ENCODE measurements at places on chromosomes 3 and 15. TPM values are rescaled to one million over a fixed set of nuclear protein-coding genes. Genes with fewer than 3 reads are reported as not detected.

GRCh38 chr3:133016838-133017309 is 21.3 kb upstream of the TMEM108 start:
- no peak for DNase-seq

GRCh38 chr3:4709341-4709740 is 216.2 kb downstream of the ITPR1 start:
- no peak for DNase-seq

- DNase-seq = no peak
Measured at GRCh38 chr3:112175037-112175436, 42.0 kb upstream of the GCSAM start.

GRCh38 chr3:45084361-45084760 is 58.3 kb downstream of the CLEC3B start:
- DNase-seq = no peak

GRCh38 chr3:117928836-117929235 is 1105.8 kb downstream of the IGSF11 start:
- DNase-seq = no peak

GRCh38 chr3:197257711-197258110 is 40.7 kb downstream of the DLG1 start:
- no peak for DNase-seq

DNA sequence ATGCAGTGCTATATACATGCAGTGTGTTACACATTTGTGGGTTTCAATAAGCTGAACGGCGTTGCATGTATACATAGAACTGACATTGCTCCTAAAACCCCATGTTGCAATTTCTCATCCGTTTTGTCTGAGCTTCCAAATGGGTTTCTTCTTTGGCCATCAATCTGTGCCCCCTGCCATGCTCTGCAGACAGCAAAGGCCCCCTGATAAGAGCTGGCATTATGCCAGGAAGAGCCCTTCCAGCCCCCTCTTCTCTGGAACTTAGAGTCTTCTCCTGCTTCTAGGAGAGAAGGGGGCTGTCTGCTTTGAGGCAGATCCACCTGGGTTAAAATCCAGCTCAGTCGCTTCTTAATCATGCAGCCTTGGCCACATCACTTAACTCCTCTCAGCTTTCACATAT is 254.0 kb downstream of the SLCO3A1 start:
- DNase-seq = no peak

DNA sequence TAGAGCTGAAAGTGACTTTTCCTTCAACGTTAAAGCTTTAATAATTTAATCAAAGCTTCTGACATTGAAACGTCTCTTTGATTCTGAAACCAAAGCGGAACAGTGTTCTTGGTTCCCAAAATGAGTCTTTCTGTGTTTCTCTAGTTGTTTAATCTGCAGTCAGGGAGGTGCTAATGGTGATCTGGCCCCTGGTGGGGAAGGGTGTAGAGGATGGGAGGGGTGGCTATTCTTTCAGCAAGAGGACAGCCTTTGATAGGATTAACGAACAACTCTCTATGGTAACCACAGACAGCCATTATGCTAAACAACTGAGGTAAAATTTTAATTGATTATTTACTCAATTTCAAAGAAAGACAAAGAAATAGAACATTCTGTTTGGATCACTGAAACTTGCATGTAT is 79.9 kb upstream of the CADPS start:
- DNase-seq = no peak

GRCh38 chr3:24972491-24972890 is 455.6 kb upstream of the RARB start:
- no peak for DNase-seq

DNA sequence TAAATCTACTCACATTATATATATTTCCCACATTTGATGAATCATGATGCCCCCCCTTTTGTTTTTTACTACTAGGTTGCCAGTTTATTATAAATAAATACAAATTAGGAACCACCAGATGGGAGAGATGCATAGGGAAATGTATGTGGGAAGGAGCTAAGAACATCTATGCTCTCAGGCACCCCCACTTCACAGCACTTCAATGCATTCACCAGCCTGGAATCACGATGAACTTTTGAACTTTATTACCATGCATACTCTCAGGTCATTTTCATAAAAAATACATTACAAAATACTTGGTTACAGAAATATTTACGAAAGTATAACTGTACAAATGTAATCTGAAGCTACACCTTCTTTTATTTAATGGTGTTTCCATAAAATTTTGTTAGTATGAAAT is 988.0 kb upstream of the EPHA6 start:
- DNase-seq = no peak

- DNase-seq = no peak
Measured at GRCh38 chr15:98844261-98844660, 163.3 kb downstream of the PGPEP1L start.

DNA sequence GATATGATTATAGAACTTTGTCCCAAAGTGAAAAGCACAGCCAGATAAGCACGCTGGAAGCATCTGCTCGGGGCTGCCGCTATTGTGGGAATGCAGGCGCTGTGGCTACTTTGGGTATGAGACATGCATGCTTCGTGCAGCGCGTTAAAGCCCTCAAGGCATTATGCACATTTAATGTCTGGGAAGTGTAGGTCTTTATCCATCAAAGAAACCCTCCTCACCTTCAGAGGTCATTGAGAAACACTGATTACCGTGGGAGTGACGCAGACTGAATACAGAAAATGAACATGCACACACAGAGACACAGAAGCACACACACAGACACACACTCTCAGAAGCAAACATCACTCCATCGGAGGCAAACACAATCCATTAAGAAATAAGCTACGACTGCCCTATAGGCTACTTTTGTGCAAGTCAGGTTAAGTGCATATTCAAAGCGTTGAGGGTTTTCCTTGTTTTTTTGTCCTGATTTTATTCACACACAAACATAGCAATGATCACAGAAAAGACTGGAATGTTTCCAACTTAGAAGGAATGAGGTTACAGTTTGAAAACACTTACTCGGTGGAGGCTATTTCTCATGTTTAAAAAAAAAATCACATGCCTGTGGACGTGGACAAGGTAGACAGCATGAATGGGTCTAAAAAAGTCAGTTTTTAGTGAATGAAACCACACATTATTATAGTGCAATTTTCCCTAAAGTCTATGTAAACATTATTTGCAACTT is 68.5 kb downstream of the PLCH1 start:
- DNase-seq = peak; percentile 55

- peak; percentile 31 for DNase-seq
Measured at GRCh38 chr15:45790325-45790943, 155.6 kb downstream of the SQOR start.

GRCh38 chr15:70859322-70859908 is 5.5 kb upstream of the LARP6 start:
- DNase-seq = peak; percentile 40

GRCh38 chr15:87582169-87582568 is 674.4 kb downstream of the NTRK3 start:
- no peak for DNase-seq

GRCh38 chr3:109384164-109384563 is 46.8 kb upstream of the DPPA4 start:
- DNase-seq = no peak

- no peak for DNase-seq
Measured at GRCh38 chr15:72098040-72098439, 19.9 kb downstream of the MYO9A start.

- no peak for DNase-seq
Measured at GRCh38 chr3:7740458-7740857, 761.2 kb upstream of the LMCD1 start.

GRCh38 chr3:181292984-181293383 is 303.4 kb upstream of the DNAJC19 start:
- no peak for DNase-seq

- DNase-seq = no peak
Measured at GRCh38 chr3:179168918-179169317, 20.8 kb downstream of the PIK3CA start.

DNA sequence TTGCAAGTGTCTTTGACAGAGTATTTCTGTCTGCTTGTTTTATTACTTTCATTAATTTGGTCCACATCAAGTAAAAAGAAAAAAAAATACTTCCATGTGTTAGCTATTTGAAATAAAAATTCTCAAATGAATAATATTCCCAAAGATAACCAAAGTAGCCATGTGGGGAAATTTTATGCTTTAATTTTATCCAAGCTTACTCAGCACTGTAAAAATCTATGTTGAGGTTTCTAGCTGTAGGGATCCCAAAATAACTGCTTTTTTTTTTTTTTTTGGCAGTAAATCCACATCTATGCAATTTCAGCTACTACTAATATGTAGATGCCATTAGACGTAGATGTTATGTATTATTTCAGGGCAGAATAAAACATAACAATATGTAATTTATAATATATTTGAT is 35.4 kb upstream of the CNTN6 start:
- no peak for DNase-seq

GRCh38 chr15:56672721-56673120 is 60.6 kb downstream of the ZNF280D start:
- no peak for DNase-seq

GRCh38 chr15:89400782-89401545 is 66.3 kb upstream of the POLG start:
- no peak for DNase-seq

DNA sequence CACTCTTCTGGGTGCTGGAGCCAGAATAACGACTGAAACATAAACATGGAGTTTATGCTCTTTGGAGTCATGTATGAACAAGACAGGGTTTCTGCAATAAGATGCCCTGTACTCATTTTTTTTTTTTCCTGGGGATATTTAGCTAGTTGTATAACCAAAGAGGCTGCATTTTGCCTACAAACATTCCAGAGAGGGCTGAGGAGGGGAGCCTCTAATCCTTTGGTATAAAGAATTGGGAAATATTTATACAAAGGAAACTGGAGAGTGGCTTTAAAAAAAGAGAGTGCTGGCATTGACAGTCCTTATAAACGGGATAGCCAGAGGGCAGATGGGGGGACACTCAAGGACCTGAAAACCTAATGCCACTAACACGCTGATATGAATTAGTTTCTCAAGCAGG is 32.4 kb upstream of the GAP43 start:
- no peak for DNase-seq

DNA sequence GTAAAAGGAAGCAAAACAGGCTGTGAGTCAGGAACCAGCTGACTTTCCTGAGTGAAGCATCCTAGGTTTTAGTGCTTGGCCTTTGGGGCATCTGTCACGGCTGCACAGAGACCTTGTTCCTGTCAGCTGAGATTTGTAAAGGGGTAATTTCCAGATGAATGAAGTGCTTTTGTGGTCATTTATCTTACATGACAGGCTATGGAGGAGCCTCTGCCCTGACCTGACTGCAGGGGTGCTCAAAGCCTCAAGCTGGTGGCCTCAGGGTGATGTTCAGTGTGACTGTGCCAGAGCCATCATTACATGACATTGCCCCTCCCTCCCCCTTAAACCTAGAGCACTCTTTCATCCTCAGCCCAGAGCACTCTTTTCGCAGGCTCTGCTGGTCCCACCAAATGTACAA is 132.5 kb downstream of the ARNT2 start:
- DNase-seq = no peak

DNA sequence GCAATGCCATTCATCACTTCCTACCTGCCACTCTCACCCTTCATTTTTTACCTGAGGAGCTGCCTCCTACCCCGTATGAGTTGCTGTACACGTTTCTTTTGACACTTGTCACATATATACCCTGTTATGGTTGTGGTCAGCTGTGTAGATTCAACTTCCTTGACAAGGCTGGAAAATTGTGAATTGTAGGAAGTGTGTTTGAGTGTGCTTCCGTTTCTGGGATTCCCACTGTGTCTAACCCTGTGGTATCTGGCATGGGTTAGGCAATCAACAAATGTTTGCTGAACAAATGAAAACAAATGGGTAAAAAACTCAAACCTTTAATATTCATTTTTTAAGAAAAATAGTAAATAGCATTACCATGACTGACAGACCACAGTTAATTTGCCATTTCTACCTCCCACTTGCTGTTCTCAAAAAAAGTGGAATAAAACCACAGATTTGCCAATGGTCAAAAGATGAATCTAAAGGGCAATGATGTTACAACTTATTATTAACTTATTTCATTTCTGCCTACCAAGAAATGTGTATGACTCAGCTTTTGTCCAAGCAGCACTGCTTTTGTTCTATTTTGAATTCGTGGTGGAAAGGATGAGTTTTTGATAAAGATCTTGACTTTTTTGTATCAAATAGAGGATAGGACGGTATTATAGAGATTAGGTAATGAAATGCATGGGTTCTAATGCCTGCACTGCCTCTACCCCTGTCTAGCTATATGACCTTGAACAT is 404.6 kb downstream of the LPP start:
- DNase-seq = no peak

GRCh38 chr3:64300790-64301423 is 75.6 kb upstream of the PRICKLE2 start:
- DNase-seq = no peak

DNA sequence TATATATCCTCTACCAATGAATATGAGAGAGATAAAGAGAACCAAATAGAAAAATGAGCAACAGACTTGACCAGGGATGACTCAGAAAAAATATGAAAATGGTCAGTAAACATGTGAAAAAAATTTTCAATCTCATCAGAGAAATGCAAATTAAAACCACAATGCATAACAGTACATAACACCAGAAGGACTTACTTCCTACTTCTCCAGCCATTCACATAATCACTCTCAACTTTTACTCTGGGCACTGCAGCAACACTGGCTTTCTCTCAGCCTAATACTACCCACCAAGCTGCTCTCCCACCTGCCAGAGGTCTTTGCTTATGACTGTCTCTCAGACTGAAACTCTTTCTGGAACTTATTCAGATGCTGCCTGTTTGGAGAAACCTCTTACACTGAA is 49.4 kb downstream of the DPH6 start:
- DNase-seq = no peak

Gene ACTRT3
- 0.72 TPM for total RNA-seq

Gene ACKR2
- 0.92 TPM for total RNA-seq

Gene CCDC39
- not detected for total RNA-seq

Gene PPP1R14D
- not detected for total RNA-seq

Gene CCR1
- 2.4 TPM for total RNA-seq

Gene POPDC2
- 586 TPM for total RNA-seq

Gene HCN4
- total RNA-seq = 21.1 TPM

Gene C3orf18
- 51.0 TPM for total RNA-seq

Gene GOLGA8M
- 1.4 TPM for total RNA-seq

Gene IFT57
- 17.3 TPM for total RNA-seq

Gene GABRR3
- not detected for total RNA-seq

Gene GNAT1
- not detected for total RNA-seq

Gene ABI3BP
- total RNA-seq = 23.4 TPM

Gene DENND4A
- total RNA-seq = 14.0 TPM
